ENCODE measurements at places on chromosomes 13 and 19.

DNA sequence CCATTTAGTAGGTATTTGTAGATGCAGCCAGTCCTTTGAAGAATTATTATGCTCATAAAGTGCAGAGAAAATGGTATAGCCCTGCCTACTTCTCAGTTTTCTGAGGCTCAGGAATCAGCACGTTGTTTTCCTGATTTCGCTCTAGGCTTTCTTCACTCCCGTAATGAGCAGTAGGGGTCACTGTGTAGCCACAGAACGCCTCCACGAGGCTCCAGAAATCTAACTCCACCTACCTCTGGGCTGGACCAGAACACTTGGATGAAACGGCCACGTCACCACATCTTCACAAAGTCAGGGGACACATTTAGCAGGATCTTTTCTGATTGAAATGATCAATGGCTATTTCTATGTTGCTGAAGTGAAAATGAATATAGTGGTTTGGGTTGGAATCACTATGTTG, 49.8 kb upstream of the GTF3A start:
- DNase-seq = peak; percentile 38

DNA sequence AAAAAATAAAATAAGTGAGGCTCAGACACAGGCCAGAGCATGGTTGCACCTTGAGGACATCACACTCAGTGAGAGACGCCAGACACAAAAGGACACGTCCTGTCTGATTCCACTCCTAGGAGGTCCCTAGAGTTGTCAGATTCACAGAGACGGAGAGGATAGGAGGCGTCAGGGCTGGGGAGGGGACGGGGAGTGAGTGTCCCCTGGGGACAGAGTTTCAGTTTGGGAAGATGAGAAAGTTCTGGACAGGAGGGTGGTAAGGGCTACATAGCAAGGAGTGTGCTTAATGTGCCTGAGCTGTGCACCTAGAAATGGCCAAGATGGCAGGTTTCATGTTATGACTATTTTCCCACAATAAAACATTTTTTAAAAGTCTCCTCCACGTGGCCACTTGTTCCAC, 2.2 kb upstream of the GRIN3B start:
- no peak for DNase-seq

- peak; percentile 81 for DNase-seq
Observed at GRCh38 chr19:1566392-1567115, 1.6 kb downstream of the MEX3D start.

DNA sequence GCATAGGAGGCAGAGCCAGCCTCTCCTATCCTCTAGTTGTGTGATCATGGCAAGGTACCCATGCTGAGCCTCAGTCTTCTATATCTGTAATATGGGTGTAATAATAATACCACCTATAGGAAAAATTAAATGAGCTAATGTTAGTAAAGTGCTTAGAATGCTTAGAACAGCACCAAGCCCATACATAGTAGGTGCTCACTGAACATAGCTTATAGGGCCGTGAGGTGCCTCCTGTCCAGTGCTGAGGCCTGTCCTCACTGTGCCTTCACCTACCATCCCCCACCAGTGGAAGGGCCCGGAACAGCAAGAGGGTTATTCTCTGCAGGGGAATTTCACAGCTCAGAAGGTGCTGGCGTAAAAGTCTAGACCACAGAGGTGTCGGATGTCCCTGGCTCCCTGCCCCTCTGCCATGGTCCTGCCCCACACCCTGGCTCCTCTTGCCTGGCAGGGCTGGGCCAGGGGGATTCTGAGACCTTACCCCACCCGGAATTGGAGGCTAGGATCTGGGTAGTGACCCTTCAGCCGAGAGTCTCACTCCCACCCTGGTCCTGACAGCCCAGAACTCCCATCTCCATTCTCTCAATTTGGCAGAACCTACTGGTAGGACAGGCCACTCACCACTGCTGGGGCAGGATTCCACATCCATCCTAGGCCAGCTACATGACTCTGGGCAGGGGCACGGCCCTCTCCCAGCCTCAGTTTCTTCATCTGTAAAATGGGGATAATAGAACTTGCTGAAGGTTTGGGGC, 2.2 kb upstream of the SCN1B start:
- DNase-seq = no peak

GRCh38 chr19:10259162-10259905, 7.3 kb downstream of the MRPL4 start:
- no peak for DNase-seq
